ENCODE measurements at places on chromosomes 4 and X. TPM values are rescaled to one million over a fixed set of nuclear protein-coding genes. Genes with fewer than 3 reads are reported as not detected.

GRCh38 chr4:104205116-104205515 is 289.6 kb downstream of the CXXC4 start:
- H3K36me3 ChIP-seq, result no peaks in the 10 kb centered on the region
- H3K27ac ChIP-seq, result no peak overlapping the region
- no peaks in the 10 kb centered on the region for H3K27me3 ChIP-seq
- DNase-seq, result no peak
- no peak overlapping the region for H3K4me3 ChIP-seq

The IL15 gene
- total RNA-seq, result 4.7 TPM

- DNase-seq, result no peak
- no peaks in the 10 kb centered on the region for H3K4me1 ChIP-seq
- no peaks in the 10 kb centered on the region for H3K36me3 ChIP-seq
- H3K4me3 ChIP-seq, result no peak overlapping the region
- no peak overlapping the region for H3K27ac ChIP-seq
These were observed 41.6 kb upstream of the NYX start for GRCh38 chrX:41405551-41405950.

The ADGRG4 gene
- not detected for total RNA-seq

The NXF2B gene
- not detected for total RNA-seq

DNA sequence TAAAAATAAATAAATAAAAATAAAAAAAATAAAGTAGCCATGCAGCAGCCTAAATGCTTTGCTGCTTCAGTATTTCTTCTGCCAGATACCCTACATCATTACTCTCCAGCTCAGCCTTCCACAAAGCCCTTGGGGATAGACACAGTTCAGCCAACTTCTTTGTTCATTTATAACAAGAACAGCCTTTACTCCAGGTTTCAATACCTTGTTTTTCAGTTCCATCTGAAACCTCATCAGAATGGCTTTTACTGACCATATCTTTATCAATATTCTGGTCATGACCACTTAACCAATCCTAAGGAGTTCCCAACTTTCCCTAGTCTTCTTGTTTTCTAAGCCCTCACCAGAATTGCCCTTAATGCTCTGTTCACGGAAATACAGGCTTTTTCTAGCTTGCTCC is 128.3 kb upstream of the MED14 start:
- H3K4me3 ChIP-seq, result no peak overlapping the region
- no peak for DNase-seq
- H3K36me3 ChIP-seq, result no peaks in the 10 kb centered on the region
- H3K4me1 ChIP-seq, result no peaks in the 10 kb centered on the region

The SYN1 gene
- 0.90 TPM for total RNA-seq

- H3K27ac ChIP-seq, result no peak overlapping the region
- H3K4me1 ChIP-seq, result no peaks in the 10 kb centered on the region
- no peak overlapping the region for H3K4me3 ChIP-seq
- DNase-seq, result no peak
- H3K36me3 ChIP-seq, result no peaks in the 10 kb centered on the region
These were observed 25.8 kb upstream of the STBD1 start for GRCh38 chr4:76280488-76281441.

GRCh38 chr4:61293707-61294400 is 93.7 kb downstream of the ADGRL3 start:
- no peak for DNase-seq
- no peak overlapping the region for H3K27ac ChIP-seq
- H3K4me1 ChIP-seq, result no peaks in the 10 kb centered on the region
- no peaks in the 10 kb centered on the region for H3K27me3 ChIP-seq

The TMEM255A gene
- total RNA-seq, result 0.76 TPM

DNA sequence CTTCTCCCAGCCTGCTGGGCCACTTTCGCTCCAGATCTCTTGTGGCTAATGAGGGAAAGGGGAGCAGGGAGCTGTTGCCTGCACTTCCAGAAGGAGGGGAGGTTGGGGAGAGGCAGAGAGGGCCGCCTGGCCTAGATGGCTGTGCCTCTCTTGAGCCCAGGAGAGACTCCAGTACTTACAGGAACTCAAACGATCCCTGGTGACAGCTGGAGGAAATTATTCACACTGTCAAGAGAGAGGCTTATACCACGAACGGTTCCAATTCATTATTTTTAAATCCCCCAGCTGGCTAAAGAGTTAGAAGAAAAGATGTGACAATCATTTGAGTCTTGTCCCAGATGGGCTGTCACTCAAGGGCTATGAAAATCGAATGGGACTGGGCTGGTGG is 96.1 kb downstream of the PHKA2 start:
- H3K36me3 ChIP-seq, result no peaks in the 10 kb centered on the region
- H3K27me3 ChIP-seq, result no peaks in the 10 kb centered on the region
- no peak overlapping the region for H3K4me3 ChIP-seq
- H3K27ac ChIP-seq, result no peak overlapping the region
- DNase-seq, result no peak

The BEND2 gene
- not detected for total RNA-seq

- H3K27ac ChIP-seq, result no peak overlapping the region
- H3K36me3 ChIP-seq, result no peaks in the 10 kb centered on the region
These were observed 664.3 kb downstream of the RPA4 start for GRCh38 chrX:97547877-97548578.

DNA sequence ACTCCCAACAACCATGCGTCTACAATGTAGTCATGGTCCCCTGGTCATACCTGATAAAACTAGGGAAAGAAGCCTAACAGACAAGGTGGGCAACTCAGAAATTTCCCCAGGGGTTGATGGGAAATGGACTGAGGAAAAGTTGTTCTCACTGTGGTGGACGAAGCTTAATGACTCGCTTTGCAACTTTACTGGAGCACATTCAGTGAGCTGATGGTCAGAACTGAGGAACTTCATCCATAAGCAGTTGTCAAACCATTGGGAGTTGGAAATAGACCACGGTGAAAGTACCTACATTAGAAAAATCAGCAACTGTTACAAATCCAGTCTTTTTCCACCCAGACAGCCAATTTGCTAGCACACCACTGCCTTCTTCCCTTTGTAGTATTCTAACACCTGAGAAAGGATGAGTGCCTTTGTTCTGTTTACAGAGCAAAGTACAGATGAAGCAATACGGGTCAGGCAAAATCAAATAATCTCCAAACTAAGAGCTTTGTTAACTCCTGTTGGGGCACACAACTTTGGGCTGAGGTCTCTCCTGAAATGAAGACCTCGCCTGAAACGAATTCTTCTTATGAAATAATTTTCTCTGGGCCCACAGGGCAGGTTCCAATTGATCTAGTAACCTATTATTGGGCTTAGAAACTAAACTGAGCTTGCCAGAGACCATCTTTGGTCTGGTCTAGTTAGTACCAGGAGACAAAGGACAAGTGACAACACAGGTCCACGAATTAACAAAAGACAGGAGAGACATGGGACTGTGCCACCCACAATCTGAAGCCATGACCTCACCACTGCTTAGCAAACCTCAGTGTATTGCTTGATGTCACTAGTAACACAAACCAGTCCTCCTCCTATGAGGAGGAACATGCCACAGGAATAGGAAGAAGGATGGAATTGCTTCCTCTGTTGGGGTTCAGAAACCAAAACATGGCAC is 58.9 kb upstream of the NFKB1 start:
- no peak overlapping the region for H3K4me3 ChIP-seq
- no peaks in the 10 kb centered on the region for H3K36me3 ChIP-seq
- no peak overlapping the region for H3K27ac ChIP-seq
- H3K27me3 ChIP-seq, result no peaks in the 10 kb centered on the region

DNA sequence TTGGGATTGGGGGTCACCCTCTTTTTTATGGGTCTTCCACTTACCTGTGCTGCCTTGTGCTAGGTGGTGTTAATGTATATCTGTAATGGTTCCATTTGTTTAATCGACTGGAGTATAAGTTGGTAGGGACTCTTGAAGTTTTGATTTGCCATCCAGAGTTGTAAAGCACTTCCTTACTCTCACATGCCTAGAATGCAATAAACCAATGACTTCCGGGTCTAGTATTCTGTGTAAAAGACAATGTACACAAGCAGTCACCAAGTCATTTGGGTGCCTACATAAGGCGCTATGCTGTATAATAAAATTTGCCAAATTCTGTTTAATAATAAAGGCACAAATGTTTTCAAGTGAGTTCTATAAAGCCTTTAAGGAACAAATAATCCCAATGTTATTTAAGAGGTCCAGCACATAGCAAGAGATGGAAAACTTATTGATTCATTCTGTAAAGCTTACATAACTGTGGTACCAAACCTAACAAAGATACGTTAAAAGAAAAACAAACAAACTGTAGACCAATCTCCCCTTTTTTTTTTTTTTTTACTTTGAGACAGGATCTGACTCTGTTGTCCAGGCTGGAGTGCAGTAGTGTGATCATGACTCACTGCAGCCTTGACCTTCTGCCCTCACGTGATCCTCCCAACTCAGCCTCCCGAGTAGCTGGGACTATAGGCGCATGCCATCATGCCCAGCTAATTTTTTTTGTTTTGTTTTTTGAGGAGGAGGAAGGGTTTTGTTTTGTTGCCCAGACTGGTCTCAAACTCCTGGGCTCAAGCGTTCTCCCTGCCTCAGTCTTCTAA is 41.5 kb upstream of the HPRT1 start:
- H3K27me3 ChIP-seq, result no peaks in the 10 kb centered on the region
- DNase-seq, result no peak
- H3K36me3 ChIP-seq, result peaks cover 11% of the 10 kb centered on the region
- H3K4me1 ChIP-seq, result no peaks in the 10 kb centered on the region
- H3K27ac ChIP-seq, result no peak overlapping the region

DNA sequence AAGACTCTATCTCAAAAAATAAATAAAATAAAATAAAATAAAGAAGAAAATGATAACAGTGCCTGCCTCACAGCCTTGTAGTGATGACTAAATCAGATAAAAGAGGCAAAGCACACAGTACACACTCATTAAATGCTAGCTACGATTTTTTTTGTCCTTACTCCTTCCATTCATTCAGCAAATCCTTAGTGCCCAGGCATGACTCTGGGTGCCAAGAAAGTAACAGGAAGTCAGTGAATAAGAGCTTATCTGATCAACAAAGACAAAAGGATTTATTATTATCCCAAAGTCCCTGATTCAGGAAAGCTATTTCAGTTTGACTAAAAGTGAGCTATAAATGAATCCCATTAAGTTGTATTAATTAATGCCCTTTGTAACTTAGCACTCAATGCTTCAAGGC is 92.7 kb downstream of the SH3KBP1 start:
- H3K4me1 ChIP-seq, result peaks cover 68% of the 10 kb centered on the region
- H3K4me3 ChIP-seq, result no peak overlapping the region
- no peaks in the 10 kb centered on the region for H3K36me3 ChIP-seq

- H3K27me3 ChIP-seq, result no peaks in the 10 kb centered on the region
- H3K4me1 ChIP-seq, result peaks cover 24% of the 10 kb centered on the region
- peak overlapping the region; percentile 7 for H3K27ac ChIP-seq
- no peaks in the 10 kb centered on the region for H3K36me3 ChIP-seq
- no peak overlapping the region for H3K4me3 ChIP-seq
These were observed 41.1 kb upstream of the HS3ST1 start for GRCh38 chr4:11469650-11470437.

The TCP11X2 gene
- not detected for total RNA-seq

DNA sequence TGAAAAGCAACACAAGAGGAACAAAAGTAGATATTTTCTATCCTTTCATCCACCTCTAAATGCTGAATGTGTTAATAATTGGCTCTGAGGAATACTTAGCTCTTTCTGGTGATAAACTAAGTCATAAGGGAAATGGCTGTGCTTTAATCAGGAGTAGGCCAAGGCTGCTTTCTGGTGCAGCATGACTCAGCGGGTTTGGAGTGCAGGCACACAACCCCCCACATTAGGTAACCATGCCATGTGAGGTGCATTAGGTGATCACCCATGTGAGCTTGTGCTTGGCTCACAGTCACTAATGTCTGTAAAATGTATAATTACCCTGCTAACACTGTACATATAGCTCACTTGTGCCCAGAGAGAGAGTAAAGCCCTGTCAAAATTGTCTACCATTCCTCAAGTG is 57.2 kb downstream of the USP38 start:
- H3K4me1 ChIP-seq, result no peaks in the 10 kb centered on the region
- no peaks in the 10 kb centered on the region for H3K36me3 ChIP-seq
- no peaks in the 10 kb centered on the region for H3K27me3 ChIP-seq
- no peak overlapping the region for H3K27ac ChIP-seq
- no peak for DNase-seq

DNA sequence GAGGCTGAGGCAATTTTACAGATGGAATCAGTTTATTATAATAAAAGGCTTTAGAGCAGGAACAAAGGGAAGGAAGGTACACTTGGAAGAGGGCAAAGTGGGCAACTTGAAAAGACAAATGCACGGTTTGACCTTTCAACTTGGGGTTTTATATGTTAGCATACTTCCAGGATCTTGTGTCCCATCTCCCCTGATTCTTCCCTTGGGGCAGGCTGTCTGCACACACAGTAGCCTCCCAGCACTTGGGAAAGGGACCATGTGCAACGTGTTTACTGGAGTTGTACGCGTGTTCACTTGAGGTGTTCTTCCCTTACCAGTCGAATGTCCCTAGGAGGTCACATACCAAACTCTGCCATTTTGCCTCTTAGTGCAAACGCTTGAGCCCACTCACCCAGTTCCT is 7.3 kb downstream of the PPA2 start:
- no peak overlapping the region for H3K4me3 ChIP-seq
- DNase-seq, result no peak
- H3K36me3 ChIP-seq, result peaks cover 3% of the 10 kb centered on the region
- peaks cover 17% of the 10 kb centered on the region for H3K4me1 ChIP-seq
- no peaks in the 10 kb centered on the region for H3K27me3 ChIP-seq
- no peak overlapping the region for H3K27ac ChIP-seq
